ENCODE measurements at places on chromosomes 12 and 14. TPM values are rescaled to one million over a fixed set of nuclear protein-coding genes. Genes with fewer than 3 reads are reported as not detected.

DNA sequence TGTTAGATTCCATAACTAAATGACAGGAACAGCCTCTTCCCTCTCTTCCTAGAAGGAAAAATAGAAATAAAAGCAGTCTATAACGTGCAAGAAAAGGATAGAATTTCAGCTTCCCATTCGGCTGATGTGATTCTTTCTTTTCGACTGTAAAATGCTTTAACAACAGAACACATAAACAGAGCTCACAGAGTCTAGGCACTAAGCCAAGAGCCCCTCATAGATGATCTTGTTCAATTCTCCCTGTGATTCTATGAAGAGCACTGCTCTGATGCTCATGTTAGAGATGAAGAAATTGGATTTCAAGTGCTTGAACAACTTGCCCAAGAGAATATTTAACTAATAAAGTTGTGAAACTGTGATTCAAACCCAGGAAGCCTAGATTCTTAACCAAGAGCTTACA lies 232.7 kb downstream of the RPAP3 start:
- DNase-seq: no peak

DNA sequence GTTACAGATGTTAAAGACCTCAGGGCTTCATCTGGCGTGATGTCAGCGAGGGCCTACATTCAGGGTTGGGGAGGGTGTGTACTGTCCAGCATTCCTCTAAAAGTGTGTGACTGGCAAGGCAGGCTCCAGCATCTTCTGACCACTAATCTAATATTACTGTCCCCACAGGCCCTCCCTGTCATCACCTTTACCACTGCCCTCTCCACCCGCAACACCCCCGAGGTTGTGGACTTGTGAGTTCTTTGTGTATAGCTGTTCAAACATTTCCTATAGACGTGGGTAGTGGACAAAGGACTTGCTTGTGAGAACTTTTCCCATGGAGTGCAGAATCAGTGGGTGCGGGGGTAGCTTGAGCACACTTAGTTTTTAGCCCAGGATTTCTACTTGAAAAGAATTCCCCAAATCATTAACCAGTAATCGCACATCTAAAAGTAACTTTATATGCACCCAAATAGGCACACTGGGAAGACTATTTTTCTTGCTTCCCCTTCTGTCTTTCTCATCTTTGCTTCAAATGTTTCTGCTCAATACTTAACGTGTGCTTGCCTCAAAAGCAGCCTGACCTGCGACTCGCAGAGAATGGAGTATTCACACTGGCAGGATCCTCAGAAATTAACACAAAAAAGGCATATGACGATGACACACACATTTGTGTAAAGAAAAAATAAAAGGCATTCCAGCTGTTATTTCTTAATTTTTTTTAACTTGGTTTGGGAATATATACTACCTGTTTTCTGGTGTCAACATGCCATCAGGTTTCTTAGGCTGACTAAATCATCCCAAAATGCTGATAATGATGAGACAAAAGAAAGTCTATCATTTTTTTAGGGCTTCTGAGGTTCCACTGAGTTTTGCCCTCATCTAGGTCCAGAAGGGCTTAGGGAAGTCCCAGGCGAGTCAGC lies 158.4 kb upstream of the HIF1A start:
- no peak for DNase-seq

DNA sequence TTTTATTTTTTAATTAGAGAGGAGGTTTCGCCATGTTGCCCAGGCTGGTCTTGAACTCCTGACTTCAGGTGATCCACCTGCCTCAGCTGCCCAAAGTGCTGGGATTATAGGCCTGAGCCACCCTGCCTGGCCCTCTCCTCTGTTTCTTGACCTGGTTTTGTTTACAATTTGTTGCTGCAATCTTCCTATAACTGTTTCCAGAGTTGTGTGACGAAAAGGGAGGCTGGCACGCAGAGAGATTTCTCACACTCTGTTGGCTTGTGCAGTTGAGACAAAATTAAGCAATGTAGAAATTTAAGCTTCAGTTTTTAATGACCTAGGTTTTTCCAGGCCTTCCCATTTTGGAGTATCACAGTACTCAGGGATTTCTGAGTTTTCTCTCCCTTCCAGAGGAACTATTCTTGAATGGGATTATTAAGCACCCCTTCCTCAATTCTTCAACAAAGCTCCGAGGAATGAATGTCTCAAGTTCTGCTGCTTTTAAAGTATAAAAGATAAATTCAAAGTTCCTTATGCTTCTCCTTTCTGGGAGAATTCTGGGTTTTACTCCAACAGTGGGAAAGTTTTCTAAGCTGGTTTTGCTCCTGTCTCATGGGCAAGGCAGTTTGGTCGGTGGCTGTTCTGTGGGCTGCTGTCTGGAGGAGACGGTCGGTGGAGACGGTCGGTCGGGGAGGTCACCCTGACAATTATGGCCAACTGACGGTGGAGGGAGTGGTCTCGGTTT lies 20.4 kb upstream of the FOS start:
- DNase-seq: no peak

DNA sequence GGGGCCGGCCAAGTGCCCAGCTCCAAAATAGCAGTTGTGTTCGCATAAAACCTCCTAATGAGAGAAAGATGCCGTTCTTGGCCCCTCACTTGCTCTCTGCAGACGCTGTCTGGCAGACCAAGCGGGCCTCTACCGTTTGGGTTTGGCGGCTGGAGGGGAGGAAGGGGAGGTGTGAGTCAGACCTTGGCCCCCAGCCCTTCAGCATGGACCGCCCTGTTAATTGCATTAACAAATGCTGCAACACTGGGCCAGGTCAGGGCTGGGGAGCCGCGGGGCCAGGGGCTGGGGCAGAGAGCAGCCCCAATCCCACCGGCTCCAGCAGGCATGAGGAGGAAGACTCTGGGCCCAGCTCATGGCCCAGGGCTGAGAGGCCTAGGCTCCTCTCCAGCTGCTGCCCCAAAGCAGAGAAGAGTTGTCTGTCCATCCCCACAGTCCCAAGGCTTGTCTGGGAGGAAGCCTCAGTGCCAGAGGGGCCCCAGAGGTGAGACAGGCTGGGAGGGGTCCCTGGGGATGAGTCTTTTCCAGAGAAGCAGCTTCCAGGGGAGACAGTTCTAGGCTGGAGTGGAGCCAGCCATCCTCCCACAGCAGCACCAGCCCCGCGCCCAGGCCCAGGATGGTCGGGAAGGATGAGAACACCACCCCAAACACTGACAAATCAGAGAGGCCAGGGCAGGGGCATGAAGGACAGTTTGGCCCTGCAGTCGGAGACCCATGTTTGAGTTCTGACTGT lies 16.9 kb downstream of the LTBP2 start:
- no peak for DNase-seq

The SLC2A14 gene
- not detected for total RNA-seq

The EFS gene
- 13.1 TPM for total RNA-seq

All from esophagus muscularis mucosa (tissue), 4 donors.